ENCODE measurements at places on chromosomes 6 and 20. TPM values are rescaled to one million over a fixed set of nuclear protein-coding genes. Genes with fewer than 3 reads are reported as not detected.

EYS gene
- not detected for total RNA-seq

DST gene
- total RNA-seq = 16.7 TPM

EYA2 gene
- total RNA-seq = 27.0 TPM

MYCT1 gene
- total RNA-seq = not detected

ARMH2 gene
- total RNA-seq = not detected

ECT2L gene
- not detected for total RNA-seq

- no peak for DNase-seq
Measured at GRCh38 chr6:169427856-169428255, 174.2 kb upstream of the THBS2 start.

- peak; percentile 40 for DNase-seq
Measured at GRCh38 chr20:54197621-54198604, 10.0 kb upstream of the PFDN4 start.

DNA sequence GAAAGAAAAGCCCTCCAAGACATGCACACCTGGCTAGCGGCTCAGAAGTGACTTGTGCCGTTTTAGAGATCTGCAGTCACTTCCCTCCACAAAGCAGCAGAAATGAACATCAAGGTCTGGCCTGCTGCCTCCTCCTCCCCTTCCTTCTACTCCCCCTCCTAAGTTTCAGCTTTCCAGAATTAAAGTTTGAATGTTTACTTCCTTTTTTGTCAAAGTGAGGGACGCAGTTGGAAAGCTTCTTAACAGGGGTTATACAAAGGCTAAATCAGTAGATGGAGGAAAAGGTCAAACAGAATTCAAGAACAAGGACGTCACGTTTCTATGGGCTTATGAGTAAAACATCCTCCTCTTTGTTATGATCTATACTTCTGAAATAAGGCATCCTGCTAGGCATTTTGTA lies 227.7 kb downstream of the SLC35F1 start:
- DNase-seq = no peak

DNA sequence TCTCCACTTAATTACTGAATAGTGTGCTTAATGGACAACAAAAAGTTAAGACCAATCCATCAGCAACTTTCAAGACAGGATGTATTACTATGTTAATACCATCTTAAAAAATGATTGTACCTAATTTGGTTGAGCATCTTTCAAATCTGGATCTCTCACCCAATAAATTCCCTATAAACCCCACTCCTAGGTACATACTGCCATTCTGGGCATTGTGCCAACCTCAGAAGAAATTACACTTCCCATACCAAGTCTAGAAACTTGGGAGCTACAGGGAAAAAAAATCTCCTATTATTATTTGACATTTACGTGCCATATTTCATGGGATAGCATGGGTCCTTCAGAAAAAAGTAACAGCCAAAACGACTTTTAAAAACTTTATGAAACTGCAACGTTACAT lies 5.1 kb downstream of the SYNCRIP start:
- no peak for DNase-seq

- DNase-seq = no peak
Measured at GRCh38 chr20:52757411-52757810, 214.7 kb upstream of the TSHZ2 start.

DNA sequence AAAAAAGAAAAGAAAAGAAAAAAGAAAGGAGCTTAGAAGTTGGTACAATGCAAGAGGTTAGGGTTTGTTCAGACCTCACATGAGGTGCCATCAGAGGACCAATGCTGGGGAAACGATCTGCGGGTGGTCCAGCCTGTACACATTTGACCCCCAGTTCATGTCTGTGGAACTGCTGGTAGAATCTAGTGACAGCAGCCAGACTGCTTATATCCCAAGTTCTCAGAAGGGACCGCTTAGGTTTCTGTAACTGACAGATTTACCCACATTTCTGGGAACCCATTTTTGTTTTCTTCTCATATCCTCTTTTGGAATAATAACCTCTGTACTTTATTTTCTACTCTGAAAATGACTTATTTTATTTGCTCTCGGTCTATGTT lies 4.7 kb downstream of the PPP1R18 start:
- no peak for DNase-seq

DNA sequence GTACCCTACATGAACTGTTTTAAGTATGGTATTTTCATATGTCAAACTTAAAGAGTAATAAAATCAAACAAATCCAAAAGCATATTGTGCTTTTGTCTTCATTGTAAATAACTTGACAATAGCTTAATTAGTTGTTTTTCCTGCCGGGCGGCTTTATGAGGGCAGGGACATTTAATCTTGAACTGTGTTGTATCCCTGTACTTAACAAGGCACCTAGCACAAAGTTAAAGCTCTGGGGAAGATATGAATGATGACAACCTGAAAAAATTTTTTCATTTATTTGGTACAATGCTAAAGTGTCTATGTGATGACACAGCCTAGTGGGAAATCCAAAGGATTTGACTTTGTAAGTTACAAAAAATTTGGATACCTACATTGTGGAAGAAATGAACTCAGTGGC lies 502 bp upstream of the HACE1 start:
- no peak for DNase-seq

GRCh38 chr6:132410830-132411229 lies 9.6 kb upstream of the MOXD1 start:
- no peak for DNase-seq

DNA sequence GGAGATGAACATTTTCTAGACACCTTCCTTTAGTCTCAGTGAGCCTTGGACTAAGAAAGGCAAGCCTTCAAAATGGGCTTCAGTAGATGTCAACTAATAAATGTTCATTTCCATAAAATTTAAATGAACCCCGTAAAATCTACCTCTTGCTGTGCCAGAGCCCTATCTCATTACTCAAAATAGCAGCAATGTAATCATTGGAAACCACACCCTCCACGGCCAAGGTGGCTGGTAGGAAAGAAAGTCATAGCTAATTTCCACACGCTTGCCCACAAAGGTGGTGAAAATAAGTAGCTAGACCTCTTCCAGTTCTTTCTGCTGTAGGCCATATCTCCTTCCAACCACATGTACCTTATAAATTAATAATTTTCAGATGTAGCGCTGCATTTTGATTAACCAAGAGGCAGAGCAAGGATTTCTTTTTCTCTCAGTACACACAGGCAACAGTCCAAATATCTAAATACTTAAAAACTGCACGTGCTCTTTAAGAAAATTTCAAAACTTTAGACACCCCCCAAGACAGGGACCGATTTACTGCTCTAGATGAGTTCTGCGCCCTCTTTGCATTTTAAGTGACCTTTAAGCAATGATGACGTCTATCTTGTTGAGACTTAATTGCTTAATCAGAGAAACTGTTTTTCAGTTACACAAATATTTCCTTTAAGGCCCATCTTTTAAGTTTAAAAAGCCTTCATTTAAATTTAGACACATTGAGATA lies 290.8 kb downstream of the ZNF217 start:
- DNase-seq = no peak

- DNase-seq = no peak
Measured at GRCh38 chr6:105170059-105170458, 9.8 kb downstream of the POPDC3 start.

- DNase-seq = no peak
Measured at GRCh38 chr6:163776196-163776905, 361.8 kb downstream of the QKI start.

GRCh38 chr6:151243481-151243880 lies 3.7 kb downstream of the AKAP12 start:
- DNase-seq = no peak

DNA sequence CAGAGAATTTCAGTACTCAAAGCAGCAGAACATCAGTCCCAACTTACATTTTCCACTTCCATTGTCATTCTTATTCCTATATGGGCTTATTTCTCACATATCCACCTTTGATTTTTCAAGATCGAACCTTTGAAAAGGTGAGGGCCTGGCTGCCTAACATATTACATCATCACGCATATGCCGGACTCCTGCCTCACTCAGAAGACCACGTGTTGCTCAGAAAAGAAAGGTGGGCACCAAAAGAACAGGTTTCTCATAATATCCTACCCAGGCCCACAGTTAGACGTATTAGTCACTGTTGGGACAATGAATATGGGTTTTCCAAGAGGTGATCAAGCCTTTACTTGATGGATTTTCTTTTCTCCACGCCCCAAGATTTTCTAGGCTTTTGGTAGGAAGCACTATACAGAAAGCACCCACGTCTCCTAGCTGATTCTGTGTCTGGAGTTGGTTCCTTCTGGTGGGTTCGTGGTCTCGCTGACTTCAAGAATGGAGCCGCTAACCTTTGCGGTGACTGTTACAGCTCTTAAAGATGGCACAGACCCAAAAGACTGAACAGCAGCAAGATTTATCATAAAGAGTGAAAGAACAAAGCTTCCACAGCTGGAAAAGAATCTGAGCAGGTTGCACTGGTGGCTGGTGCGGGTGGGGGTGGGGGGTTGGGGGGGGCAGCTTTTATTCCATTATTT lies 168.9 kb downstream of the ATXN1 start:
- no peak for DNase-seq

GRCh38 chr20:56447227-56447626 lies 21.2 kb upstream of the RTF2 start:
- no peak for DNase-seq

GRCh38 chr6:84762220-84763002 lies 2.0 kb downstream of the TBX18 start:
- DNase-seq = peak; percentile 45

DNA sequence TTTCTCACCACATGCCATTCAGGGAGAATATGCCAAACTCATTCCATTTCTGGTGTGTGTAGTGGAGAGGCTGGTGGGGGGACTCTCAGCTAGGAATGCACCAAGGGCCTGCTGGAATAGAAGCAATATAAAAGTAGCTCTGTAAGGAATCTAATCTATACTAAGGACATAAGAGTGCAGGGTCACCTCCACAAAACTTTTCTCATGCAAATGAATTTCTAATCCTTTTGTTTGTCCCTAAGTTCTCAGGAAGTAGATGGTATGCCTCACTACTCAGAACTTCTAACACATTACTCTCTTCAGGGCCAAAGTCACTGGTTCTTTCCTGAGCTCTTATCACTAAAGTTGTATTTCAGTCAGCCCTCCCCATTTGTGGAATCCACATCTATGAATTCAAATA lies 427.2 kb downstream of the C6orf118 start:
- no peak for DNase-seq

DNA sequence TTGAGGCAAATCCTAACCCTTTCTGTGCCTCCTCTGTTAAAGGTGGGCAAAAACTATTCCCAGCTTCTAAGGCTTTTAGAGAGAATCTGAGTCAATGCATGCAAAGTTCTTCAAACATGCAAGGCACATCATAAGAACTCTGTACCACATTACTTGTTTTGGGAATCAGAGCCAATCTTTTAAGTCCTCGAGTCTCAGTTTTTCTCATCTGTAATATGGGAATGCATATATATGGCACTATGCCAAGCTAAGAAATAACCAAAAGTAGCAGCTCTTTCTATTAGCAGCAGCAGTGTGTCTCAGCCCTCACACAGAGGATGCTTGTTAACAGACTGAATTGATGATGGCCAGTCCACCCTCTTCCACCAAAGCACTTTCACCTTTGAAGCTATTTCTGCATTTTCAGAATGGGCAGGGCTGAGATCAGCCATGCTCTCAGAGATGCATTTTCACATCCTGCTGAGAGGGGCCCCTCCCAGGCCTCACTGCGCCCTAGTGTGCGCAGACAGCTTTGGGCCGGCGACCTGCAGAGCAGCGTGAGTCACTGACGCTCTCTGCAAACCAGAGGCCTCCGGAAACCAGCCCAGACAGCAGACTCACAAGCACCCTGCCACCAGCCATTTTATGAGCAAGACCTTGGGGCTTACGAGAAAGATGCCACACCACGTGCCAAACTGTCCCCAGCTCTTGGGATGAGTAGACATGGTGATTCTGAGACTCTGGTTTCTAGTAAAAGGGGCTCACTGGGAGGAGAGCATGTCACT lies 138.0 kb downstream of the NFATC2 start:
- DNase-seq = no peak

DNA sequence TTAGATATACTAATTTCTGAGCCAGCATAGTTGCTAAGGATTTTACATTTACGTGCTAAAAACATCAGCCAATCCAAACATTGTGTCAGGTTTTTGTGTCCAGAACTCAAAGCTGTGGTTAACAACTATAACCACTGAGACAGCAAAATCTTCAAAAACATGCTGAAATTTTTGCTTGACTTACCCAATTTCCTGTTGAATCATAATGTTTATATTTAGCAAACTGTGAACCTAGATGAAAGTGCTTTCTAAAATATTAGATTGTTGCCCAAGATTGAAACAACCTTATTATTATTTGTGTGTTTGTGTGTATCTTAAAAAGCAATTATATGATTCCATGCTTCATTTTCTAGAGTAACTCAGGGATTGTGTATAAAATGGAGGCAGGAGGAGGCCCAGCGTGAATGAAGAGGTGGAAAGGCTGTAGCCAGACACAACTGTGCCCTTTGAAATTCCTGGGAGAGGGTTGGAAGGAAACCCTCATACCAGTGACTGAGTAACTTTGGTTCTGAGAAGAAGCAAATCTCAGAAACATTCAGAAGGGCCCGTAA lies 48.0 kb downstream of the ARMC2 start:
- DNase-seq = peak; percentile 30

DNA sequence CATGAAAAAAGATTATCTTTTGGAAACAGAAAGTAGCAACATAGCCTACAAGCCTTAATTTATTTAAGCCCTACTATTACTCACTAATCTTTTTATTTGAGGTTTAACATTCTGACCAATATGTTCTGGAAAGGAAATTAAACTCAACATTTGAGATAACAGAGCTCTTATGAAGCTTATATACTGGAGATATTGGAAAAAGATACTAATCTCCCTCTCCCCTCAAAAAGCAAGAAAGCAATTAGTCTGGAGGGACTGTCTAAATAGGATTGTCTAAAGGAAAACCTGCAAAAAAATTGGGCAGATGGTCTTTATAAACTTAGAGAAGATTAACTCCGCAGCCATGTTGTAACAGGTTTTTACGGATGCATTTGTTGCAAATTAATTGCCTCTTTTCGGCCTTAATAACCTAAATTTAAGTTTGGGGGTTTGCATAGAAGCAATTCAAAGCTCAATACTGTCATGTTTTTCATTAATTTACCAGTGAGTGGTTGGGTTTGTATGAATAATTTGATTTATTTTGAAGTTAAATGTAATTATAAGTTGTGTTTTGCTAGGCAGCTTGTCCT lies 79.1 kb downstream of the SHLD1 start:
- DNase-seq = no peak

- DNase-seq = peak; percentile 72
Measured at GRCh38 chr6:22471132-22471690, 98.2 kb upstream of the HDGFL1 start.

GRCh38 chr20:51862796-51863195 lies 60.5 kb upstream of the SALL4 start:
- no peak for DNase-seq

- no peak for DNase-seq
Measured at GRCh38 chr6:11989386-11989785, 22.7 kb upstream of the HIVEP1 start.

Data from MG63 (cell line).